ENCODE measurements at places on chromosomes 1 and 21. TPM values are rescaled to one million over a fixed set of nuclear protein-coding genes. Genes with fewer than 3 reads are reported as not detected.

GRCh38 chr1:59143133-59143487, 153.8 kb upstream of the FGGY start:
- DNase-seq = no peak

DNA sequence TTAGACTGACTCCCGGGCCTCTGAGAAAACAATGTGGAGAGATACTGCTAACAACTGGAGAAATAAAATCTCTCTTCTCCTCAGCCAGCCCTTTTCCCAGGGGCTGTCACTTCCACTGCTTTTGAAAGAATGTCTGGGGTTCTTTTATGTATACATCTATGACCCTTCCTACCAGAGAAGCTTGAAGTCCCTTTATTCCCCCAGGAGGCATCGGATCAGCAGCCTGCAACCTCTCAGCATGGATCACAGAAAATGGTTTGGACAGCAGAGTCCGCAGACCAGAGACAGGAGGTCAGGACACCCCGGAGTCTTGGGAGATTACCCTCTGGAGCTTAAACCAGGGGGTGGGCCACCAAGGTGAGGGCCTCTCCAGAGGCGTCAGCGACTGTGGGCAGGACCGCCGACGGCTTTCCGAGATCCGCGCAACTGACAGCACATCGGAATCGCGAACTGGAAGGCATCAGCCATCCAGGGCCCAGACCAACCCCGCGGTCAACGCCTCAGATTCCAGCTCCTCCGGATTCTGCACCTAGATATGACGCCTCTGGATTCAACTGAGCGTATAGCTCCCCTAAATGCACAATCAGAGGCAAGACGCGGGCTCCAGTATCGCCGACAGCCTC, 1.0 kb downstream of the EPHA10 start:
- DNase-seq = no peak

Gene FOXD3
- not detected for total RNA-seq

DNA sequence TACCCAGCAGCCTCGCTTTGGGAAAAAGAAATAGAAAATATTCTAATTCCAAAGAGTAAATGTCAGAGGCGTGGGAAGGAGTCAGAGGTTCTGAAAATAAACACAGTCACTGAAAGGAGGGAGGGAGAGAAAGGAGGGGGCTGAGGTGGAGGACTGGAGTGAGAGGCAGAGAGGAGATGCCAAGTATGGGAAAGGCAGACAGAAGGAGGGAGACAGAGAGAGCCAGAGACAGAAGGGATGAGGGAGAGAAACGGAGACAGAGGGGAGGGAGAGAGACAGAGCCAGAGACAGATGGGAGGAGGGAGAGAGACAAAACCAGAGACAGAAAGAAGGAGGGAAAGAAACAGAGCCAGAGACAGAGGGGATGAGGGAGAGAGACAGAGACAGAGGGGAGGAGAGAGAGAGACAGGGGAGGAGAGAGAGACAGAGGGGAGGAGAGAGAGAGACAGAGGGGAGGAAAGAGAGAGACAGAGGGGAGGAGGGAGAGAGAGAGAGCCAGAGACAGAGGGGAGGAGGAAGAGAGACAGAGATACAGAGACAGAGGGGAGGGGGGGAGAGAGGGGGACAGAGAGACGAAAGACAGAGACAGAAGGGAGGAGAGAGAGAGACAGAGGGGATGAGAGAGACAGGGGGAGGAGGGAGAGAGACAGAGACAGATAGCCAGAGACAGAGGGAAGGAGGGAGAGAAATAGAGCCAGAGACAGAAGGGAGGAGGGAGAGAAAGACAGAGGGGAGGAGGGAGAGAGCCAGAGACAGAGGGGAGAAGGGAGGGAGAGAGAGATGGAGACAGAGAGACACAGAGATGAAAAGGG, 525.5 kb downstream of the MATN1 start:
- DNase-seq = no peak

GRCh38 chr1:35856964-35857363, 26.0 kb upstream of the AGO1 start:
- no peak for DNase-seq

Gene TRNP1
- total RNA-seq = not detected

Gene WNT3A
- 0.08 TPM for total RNA-seq

DNA sequence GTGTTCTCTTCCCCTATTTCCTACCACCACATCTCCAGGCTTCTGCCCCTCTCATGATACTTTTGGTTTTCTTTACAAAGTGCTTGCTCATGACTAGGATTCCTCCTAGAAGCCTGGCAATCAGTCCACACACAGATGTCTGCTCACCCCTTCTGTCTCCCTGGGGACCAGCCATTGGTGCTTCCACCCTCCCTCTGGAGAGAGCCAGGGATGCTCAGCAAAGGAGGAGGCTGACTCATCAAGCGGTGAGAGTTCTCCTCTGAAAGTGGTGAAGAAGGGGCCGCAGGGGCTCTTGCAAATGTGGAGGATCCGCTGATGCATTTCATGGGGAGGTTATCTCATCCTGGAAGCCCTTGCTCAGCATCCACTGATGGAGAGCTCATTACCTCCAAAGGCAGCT, 14.5 kb downstream of the NT5C1A start:
- DNase-seq = no peak

Gene ATP1A4
- not detected for total RNA-seq

DNA sequence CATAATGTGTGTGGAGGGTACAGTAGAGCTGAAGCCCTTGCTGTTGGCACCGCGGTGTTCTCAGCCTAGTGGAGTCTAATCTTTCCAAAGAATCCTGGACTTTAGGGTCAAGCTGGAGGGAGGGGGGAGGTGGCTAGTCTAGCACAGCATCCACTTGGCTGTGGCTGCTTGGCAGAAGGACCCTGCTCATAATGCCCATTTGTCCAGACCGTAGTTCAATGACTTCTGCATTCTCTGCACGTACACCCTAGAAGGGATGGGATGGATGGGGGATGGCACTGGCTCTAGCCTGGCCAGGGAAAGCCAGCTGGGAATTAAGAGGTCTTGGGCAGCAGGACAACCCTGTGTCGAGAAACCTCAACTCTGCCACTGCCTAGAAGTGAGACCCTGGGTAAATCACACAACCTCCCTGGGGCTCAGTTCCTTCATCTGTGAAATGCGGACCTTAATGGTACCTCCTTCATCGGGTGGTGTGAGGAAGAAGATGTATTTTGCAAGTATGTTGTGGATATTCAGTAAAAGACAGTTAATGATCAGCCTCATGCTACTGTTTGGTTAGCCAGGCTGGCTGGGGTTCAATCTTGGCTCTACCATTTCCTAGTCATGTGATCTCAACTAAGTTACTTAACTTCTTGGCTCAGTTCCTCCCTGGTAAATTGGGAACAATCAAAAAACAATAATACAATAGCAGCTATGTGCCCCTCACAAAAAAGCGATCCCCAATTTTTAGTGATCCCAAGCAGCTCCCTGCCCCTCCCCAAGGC, 27.2 kb upstream of the CLIC4 start:
- DNase-seq = no peak

Gene TFF3
- total RNA-seq = not detected

GRCh38 chr1:36285443-36286101, 20.6 kb upstream of the SH3D21 start:
- no peak for DNase-seq

- no peak for DNase-seq
Measured at GRCh38 chr1:32028746-32029145, 15.1 kb downstream of the KHDRBS1 start.

Gene ZNF124
- 13.2 TPM for total RNA-seq

DNA sequence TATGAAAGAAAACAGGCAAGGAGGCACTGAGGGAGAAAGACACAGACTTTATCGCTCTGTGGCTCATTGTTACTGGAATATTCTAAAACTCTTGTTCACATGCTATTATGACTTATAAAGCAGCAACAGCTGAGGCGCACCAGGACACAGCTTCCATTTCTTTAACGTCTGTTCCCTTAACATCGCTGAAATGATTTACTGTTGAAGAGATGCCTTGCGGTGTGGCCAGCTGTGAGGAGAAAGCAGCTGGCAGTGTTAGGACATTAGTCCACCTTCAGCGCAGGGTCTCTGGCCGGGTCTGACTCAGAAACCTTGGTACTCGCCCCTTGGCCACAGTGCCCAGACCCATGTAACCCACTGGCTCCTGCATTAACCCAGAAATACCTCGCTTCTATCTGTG, 3.1 kb upstream of the PER3 start:
- DNase-seq = no peak

Gene AQP10
- not detected for total RNA-seq

- no peak for DNase-seq
Measured at GRCh38 chr1:37277366-37277765, 197.0 kb upstream of the ZC3H12A start.

- no peak for DNase-seq
Measured at GRCh38 chr1:199297887-199298286, 659.0 kb downstream of the PTPRC start.

DNA sequence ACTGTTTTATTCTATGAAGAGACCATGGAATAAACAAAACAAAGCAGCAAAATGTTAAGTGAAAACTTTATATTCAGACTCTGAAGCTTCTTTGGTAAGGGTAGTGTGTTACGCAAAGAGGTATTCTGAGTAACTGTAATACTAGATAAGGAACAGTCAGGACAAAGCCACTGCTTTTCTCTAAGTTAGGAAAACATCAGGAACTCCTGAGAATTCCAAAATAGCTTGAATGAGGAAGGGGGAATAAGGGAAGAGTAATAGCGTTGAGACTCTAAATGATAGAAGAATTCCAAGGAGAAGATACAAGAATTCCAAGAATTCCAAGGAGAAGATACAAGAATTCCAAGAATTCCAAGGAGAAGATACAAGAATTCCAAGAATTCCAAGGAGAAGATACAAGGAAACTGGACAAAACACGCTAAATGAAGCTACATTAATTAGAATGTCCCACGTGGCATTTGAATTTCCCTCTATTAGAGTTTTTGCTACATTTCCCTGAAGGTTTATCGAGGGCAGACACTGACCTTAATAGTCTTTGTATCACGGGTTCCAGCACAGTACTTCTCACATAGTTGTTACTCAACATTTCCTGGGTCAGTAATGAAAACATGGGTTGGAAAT, 71.5 kb downstream of the SMYD3 start:
- no peak for DNase-seq

DNA sequence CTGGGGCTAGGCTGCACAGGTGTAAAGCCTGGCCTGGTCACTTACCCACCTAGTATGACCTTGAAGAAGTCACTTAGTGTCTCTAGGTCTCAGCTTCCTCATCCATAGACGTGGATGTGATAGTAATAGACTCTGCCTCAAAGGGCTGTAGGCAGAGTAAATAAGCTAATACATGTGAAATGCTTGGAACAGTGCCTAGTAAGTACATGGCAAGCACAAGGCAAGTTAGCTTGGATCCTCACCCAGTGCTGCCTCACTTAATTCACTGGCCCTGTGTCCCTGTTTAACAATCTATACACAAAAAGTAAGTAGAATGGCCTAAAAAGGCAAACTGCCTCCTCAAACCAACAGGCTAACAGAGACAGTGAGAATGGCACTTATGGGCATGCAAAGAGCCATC, 167.8 kb downstream of the PIGK start:
- no peak for DNase-seq

Gene OVAAL
- not detected for total RNA-seq

- no peak for DNase-seq
Measured at GRCh38 chr1:17979815-17980214, 127.8 kb upstream of the IGSF21 start.

- no peak for DNase-seq
Measured at GRCh38 chr1:172616636-172617035, 42.3 kb upstream of the FASLG start.

Gene CTSK
- 3.3 TPM for total RNA-seq

Gene KRTAP15-1
- not detected for total RNA-seq

GRCh38 chr1:188489336-188490112, 1660.8 kb downstream of the PLA2G4A start:
- no peak for DNase-seq

GRCh38 chr1:71045463-71046028, 2.1 kb downstream of the PTGER3 start:
- DNase-seq = no peak
